Cardiac muscle cell (in vitro differentiated cells and primary cell): ENCODE measurements at places on chromosomes 1 and 21. TPM values are rescaled to one million over a fixed set of nuclear protein-coding genes. Genes with fewer than 3 reads are reported as not detected.

GRCh38 chr1:106910798-106911197 lies 145.7 kb upstream of the PRMT6 start:
- DNase-seq: no peak
- H3K27me3 ChIP-seq: no peaks in the 10 kb centered on the region
- H3K36me3 ChIP-seq: no peaks in the 10 kb centered on the region
- no peaks in the 10 kb centered on the region for H3K4me1 ChIP-seq
- H3K4me3 ChIP-seq: no peak overlapping the region
- no peak overlapping the region for H3K27ac ChIP-seq

DNA sequence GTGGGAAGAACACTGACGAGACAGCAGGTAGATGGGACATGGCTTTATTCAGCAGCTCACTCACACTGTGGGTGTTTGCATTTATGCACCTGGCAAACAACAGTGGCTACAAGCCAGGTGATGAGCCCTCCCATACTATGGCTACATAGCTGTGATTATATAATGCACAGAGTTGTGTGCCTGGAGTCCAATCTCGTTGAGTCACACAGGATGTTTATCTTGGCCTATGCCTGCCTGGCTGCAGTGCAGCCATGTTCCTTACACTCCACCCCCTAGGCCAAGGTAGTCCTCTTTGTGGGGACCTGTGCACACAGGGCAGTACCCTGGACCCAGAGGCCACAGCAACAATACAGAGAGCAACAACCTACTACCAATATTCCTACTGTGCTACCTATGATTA lies 1643.8 kb downstream of the MRPL39 start:
- H3K36me3 ChIP-seq: no peaks in the 10 kb centered on the region
- no peak for DNase-seq
- H3K4me3 ChIP-seq: no peak overlapping the region
- no peaks in the 10 kb centered on the region for H3K27me3 ChIP-seq

PKN2 gene
- 18.4 and 27.6 TPM in 2 replicates for total RNA-seq

- H3K4me1 ChIP-seq: peaks cover 58% of the 10 kb centered on the region
- no peak overlapping the region for H3K27ac ChIP-seq
- no peak for DNase-seq
- H3K4me3 ChIP-seq: no peak overlapping the region
- no peaks in the 10 kb centered on the region for H3K27me3 ChIP-seq
Measured at GRCh38 chr1:219401724-219402625, 210.9 kb downstream of the ZC3H11B start.

- H3K27ac ChIP-seq: no peak overlapping the region
- no peak overlapping the region for H3K4me3 ChIP-seq
- no peaks in the 10 kb centered on the region for H3K4me1 ChIP-seq
- no peaks in the 10 kb centered on the region for H3K27me3 ChIP-seq
- no peaks in the 10 kb centered on the region for H3K36me3 ChIP-seq
Measured at GRCh38 chr21:33674226-33674625, 31.9 kb downstream of the ITSN1 start.

- no peak for DNase-seq
- H3K27me3 ChIP-seq: no peaks in the 10 kb centered on the region
- H3K27ac ChIP-seq: no peak overlapping the region
- H3K4me1 ChIP-seq: no peaks in the 10 kb centered on the region
- H3K36me3 ChIP-seq: no peaks in the 10 kb centered on the region
Measured at GRCh38 chr1:74523873-74524480, 11.6 kb upstream of the LRRC53 start.

DNA sequence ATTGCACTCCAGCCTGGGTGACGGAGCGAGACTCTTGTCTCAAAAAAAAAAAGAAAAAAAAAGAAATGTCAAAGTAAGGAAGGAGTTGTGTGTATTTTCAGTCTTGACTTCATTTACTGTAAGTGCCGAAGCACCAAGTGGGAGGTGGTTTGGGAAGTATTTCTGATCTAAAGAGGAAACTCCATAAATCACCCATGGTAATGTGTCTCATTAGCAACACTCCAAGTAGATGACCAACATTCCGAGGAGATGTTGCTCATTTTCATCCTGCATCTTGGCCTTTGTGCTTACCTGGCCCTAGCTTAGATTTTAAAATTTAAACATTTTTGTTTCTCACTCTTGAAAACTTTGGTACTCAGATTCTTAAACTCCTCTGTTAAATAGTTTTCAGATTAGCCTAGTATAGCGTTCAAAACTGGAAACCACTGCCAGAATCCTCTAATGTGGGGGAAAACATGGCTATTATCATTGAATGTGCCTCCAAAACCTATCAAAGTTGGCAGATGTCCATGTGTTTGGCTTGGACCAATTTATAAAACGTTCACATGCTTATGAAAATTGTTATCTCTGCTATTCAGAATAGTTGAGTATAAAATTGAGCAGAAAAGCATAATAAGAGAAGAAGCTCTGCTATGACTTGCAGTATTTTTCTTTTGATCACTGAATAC lies 110.4 kb downstream of the NFIA start:
- peaks cover 4% of the 10 kb centered on the region for H3K4me1 ChIP-seq
- H3K27me3 ChIP-seq: no peaks in the 10 kb centered on the region
- no peak for DNase-seq
- no peaks in the 10 kb centered on the region for H3K36me3 ChIP-seq

GPX7 gene
- 38.8 and 45.0 TPM in 2 replicates for total RNA-seq
